Stimulated activated CD4-positive, alpha-beta T cell treated with anti-CD3 and anti-CD28 coated beads, Interleukin-1b, Interleukin-23, amount 100 ng/mL, for 1 hour (primary cell): ENCODE measurements at places on chromosomes 13 and 19.

- DNase-seq: no peak
Measured at GRCh38 chr13:50757008-50757407, 86.5 kb downstream of the DLEU7 start.

DNA sequence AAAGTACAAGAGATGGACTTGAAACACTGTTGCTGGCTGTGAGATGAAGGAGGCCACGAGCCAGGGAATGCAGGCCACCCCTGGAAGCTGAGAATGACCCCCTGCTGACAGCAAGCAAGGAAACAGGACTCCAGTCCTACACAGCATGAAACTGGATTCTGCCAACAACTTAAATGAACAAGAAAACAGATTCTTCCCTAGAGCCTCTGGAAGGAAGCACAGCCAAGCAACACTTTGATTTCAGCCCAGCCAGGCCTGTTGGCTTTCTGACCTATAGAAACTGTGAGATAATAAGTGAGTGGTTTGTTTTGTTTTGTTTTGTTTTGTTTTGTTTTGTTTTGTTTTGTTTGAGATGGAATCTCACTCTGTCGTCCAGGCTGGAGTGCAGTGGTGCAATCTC is 105.3 kb upstream of the CACNA1A start:
- no peak for DNase-seq

GRCh38 chr19:51490676-51491075 is 10.9 kb downstream of the SIGLEC12 start:
- DNase-seq: no peak

DNA sequence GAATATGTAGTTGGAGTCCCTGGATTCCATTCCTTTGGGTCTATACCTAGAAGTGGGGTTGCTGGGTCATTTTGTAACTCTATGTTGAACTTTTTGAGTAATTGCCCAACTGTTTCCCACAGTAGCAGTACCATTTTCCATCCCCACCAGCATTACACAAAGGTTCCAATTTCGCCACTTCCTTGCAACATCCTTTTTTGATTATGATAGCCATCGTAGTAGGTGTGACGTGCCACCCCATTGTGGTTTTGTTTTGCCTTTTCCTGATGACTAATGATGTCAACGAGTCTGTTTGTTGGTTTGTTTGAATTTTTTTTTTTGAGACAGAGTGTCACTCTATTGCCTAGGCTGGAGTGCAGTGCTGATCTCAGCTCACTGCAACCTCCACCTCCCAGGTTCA is 3.3 kb upstream of the PEX11G start:
- DNase-seq: no peak

- DNase-seq: no peak
Measured at GRCh38 chr13:36438594-36439483, 6.5 kb downstream of the CCNA1 start.

DNA sequence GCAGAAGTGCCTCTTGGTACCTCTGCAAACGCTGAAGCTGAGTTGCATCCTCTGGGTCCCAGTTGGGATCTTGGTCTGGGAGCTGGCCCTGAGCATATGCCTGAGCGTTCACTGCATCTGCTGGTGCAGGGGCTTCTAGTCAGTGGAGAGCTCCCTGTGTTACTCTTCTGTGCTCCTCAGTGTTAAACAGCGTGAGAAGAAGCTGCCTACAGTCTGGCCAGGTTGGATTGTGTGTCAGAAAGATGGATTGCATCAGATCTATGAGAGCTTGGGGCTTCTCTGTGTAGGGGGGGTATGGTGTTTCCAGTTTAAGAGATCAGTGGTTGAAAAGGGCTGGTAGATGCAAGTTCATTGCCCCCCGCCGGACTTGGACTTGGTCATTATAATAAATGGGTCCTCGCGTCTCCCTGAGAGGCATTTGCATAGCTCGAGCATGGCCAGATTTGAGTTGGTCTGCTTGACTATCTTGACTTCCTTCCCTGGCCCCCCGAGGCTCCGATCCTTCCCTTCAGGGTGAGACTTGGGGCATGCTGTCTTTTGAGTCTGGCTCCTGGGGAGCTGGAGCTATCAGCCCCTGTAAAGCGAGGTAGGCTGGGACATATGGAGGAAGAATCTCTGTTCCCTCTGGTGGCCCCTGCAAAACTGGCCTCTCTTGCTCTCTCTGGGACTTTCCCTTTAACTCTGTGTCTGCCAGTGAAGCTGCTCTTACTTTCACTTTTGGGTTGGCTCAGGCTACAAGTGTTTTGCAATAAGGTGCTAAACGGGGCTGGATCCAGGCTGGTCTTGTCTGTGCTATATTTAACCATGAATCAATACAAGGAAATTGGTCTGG is 52.9 kb downstream of the OR10H4 start:
- DNase-seq: no peak

GRCh38 chr13:110264685-110265275 is 42.2 kb downstream of the COL4A1 start:
- DNase-seq: no peak

DNA sequence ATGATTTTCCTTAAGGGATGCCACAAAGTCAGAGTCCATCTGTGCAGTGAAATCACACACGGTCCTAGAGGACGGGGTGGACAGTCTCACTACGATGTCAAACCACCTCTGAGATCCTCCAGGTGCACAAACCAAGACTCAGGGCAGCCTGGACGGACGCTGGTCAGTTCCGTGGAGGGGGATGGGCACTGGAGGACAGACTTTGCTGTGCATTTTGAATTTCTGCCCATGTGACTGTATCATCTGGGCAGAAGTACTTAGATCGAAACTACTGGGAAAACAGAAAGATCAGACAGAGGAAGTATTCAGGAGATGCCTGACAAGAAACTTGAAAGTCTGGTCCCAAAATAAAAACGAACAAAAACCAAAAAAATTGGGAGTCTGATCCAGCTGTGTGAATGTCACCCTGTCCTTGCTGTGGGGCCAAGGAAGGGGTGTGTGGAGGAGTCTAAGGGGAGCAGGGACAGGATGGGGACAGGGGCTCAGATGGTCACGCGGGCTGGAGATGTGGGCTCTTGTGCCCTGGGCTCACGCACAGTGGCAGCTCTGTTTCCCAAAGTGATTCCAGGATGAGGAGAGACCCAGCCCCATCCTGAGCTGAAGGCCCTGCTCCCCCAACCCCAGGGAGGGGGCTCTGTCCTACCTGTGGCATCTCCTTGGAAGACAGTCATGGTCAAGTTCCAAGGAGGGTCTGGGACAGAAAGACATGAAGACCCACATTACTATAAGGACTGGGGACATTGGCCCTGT is 1.5 kb downstream of the SIGLEC8 start:
- DNase-seq: no peak

DNA sequence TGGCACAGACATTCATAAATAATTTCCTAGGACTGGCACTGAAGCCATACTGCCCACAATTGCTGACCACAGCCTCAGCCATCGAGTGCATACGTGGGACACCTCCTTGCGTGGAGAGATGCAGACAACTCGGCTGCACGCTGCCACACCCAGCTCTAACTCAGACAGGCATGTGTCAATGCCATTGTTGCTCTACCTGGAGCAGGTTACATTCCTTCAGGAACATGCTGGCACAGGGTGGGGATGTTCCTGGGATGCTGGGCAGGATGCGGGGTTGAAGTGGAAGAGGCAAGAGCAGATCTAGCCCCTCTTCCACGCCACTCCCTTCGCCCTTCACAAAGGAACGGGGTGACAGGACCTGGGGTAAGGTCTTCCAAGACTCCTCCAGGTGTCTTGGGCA is 24.2 kb upstream of the SLC35E1 start:
- no peak for DNase-seq

- DNase-seq: no peak
Measured at GRCh38 chr13:51341791-51342190, 2.3 kb downstream of the SERPINE3 start.

GRCh38 chr19:55443045-55443823 is at the start of gene SHISA7:
Gene SHISA7, minus strand, starts transcription at chr19:55443300. Its CDS starts 437 bp downstream, at chr19:55442863.
- no peak for DNase-seq

- no peak for DNase-seq
Measured at GRCh38 chr19:50826492-50827240, 3.1 kb upstream of the KLK1 start.

DNA sequence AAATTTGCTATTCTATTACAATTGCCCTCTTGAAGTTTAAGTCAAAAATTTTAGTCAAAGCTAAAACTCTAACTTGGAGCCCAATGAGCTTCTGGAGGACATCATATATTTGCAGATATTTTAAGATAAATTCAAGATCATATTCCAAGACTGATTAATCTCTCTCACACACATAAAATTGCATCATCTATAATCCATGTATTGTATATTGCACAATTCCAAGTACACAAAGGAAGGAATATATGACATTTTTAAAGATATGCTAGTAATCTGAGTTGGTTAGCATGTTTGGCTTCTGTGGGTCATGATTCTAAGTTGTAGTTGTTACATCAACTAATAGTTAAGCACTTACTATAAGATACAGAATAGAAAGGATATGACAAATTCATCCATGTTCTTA is 53.3 kb downstream of the KCNRG start:
- no peak for DNase-seq

GRCh38 chr13:85148009-85148408 is 651.2 kb downstream of the SLITRK6 start:
- DNase-seq: no peak

DNA sequence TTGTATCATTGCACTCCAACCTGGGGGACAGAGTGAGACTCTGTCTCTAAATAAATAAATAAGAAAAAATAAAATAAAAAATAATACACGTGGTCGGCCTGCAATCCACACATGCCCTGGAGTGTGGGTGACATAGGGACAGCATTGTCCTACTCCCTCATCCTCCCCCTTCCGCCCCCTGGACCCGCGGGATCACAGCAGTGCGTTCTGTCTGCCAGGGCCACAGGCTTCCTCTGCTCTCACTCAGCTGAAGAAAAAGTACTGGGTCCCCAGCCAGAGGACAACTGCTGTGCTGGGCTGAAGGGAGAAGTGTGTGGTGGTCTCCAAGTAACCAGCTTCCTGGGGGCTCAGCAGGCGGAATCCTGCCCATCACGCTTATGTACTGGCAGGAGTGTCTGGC is 6.3 kb downstream of the BCAT2 start:
- no peak for DNase-seq

DNA sequence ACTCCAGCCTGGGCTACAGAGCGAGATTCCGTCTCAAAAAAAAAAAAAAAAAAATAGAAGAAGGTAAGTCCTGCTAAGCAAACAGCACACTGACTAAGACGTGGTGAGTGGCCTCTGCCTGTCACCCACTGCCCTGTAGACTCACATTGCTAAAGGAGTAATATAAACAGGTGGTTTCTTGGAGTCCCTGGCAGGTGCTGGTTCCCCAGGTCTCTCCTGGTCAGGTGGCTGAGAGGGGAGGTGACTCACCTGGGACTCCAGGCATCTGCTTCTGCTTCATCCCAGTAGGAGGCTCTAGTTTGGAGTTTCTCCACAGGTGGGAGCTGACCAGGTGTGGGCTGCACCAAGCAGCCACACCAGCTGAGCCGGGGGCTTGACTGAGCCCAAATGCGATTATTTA is at the start of gene OR10H1:
TSS of gene OR10H1 (minus strand) at position 359 of the 400 bp plus-strand sequence. CDS start 7,627 bp downstream, outside the sequence.
- DNase-seq: no peak

- DNase-seq: no peak
Measured at GRCh38 chr19:3968556-3969434, 2.1 kb downstream of the DAPK3 start.

DNA sequence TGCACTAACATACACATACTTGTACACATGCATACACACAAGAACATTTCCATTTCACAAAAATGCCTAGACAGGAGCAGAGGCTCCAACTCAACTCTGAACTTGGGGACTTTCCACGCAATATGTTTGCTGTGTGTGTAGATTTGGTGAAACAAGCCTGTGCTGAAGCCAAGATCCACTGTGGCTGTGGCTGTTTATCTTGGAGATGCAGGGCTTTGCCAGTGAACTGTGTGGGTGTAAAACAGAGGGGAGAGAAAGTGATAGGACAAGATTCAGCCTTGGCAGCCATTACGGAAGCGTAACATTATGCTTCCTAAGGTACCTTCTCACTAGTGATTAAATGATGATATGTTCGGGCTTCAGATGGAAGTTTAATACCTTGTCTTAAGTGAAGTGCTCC is 73.2 kb upstream of the MBNL2 start:
- DNase-seq: no peak

- DNase-seq: no peak
Measured at GRCh38 chr13:99647596-99647985, 146.3 kb downstream of the TM9SF2 start.

- no peak for DNase-seq
Measured at GRCh38 chr13:46367617-46368327, 19.3 kb downstream of the RUBCNL start.

DNA sequence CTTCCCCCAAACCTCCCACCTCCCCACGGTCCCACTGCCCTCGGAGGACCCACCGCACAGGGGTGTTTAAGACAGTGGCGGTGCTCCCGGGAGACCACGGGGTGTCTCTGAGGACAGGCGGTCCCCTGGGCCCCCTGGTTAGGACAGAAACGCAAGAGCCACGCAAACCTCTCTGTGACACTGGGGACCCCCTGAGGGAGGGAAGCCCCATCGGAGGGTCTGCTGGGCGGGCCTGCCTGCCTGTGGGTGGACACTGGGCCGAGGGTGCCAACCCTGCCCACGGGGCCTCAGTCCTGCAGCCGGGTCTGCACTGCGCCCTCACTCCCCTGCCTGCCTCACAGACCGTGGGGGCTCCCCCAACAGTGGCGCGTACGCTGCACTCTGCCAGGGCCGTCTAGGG is 17.5 kb downstream of the MCF2L start:
- no peak for DNase-seq

DNA sequence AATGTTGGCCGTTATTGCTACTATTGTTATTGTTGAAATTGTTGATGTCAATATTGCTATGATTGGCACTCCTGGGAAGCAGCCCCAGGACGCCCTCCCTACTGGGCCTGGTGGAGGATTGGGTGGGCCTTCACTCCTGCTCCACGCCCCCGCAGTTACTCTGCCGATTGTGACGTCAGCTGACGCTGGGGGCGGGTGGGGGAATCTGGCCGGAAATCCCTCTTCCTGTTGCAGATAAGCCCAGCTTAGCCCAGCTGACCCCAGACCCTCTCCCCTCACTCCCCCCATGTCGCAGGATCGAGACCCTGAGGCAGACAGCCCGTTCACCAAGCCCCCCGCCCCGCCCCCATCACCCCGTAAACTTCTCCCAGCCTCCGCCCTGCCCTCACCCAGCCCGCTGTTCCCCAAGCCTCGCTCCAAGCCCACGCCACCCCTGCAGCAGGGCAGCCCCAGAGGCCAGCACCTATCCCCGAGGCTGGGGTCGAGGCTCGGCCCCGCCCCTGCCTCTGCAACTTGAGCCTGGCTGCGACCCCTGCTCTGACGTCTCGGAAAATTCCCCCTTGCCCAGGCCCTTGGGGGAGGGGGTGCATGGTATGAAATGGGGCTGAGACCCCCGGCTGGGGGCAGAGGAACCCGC is at the start of gene ETV2:
TSS of gene ETV2 (plus strand) at position 231 of the 637 bp plus-strand sequence. CDS start 716 bp downstream, outside the sequence.
- DNase-seq: no peak

DNA sequence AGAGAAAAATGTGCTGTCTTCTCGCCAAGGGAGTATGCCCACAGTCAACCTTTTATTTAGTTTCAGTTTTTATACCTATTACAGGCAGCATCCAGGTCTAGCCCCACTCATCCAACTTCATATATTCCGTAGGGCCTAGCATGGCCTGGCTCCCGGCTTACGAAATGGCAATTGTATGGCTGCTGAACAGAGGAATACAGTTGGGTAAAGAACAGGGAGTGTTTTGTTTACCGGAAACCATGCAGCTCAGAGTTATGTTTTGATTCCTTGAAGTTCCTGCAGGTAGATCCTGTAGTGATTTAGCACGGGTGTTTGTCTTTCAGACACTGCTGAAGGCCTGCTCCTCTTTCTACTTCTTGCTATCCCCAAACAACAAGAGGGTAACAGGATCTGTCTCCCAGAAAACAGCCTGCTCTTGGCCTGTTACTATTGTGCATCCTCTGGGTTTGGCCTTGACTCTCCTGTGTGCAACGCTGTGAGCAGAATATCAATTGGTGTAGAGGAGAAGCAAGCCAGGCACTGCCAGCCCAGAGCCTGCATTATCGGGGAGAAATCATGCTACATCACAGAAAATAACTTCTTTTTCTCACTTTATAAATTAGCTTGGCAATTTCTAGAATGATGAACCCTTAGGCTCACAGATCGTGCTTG is 32.4 kb downstream of the OLFM4 start:
- DNase-seq: no peak
